ENCODE measurements at places on chromosomes 7 and 10.

DNA sequence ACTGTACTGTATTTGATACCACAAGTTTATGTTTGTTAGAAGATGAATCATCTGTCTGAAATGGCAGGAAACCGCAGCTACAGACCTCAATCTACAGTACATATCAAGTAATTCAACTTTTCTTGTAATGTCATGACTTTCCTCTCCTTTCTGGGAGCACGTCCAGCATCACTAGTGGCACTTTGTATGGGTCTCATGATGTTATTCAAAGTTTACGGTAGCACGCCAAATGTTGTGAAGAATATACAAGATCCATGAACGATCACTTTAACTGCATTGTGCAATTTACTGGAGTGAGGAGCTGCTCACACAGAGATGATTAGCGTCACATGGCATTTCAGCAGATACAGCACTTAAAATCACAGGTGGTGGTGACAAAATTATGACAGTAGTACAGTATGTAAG is 257.8 kb upstream of the GNAI1 start:
- DNase-seq: no peak

- DNase-seq: no peak
These were observed 6.6 kb upstream of the PDLIM1 start for GRCh38 chr10:95297402-95297801.

GRCh38 chr7:99141841-99142726 is 1.8 kb downstream of the SMURF1 start:
- DNase-seq: peak; percentile 83

DNA sequence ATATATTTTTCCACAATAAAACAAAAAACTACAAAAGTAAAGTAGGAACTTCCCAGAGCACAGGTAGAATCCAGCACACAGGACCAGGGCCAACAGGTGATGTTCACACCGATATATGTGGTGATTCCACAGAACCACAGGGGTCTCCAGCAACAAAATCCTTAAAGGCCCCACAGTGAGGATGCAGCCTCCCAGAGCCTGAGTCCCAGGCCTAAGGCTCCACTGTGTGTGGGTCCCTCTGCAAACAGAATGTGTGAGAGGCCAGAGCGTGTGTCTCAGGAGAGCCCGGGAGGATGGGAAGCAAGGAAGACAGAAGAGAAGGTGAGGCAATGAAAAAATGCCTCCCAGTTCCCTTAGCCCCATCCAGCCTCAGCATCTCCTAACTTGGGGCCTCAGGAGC is 173.9 kb downstream of the GRID1 start:
- no peak for DNase-seq

GRCh38 chr10:70565556-70566514 is 36.7 kb downstream of the PRF1 start:
- no peak for DNase-seq

DNA sequence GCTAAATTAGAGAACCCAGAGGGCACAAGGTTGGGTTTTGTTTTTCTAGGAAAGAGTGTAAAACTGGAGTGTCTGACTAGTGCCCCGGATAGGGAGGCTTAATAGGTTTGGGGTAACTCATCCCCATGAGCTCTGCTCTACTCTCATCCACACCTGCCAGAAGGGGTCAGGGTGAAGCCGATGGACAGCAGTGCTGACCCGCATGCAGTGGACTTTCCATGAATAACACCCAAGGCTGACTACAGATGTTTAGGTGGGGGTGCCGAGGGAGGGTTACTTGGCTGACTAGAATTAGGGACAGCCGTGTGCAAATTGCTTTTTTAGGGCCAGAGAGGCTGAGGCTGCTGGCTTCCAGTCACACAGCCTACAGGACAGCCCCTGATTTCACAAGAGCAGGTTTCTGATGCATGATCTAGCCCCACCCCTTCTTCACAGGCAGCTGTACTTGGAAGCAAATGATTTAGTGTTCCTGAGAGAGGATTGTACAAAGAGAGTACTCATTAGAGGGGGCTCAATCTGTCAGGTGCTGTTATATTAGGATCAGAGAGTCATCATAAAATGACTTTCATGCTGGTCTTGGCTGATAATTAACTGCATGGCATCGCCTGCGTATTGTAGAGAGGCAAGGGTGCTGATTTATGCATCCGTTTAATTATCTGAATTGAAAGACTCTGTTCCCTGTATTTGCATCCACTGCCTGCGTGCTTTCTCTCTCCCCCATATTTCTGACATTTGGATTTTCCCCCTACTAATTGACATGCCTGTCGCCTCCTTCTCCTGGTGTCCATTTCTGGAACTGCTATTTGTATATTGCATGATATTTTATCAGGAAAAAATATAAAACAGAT is 9.5 kb downstream of the INHBA start:
- no peak for DNase-seq

- DNase-seq: no peak
These were observed 851.3 kb upstream of the POM121L12 start for GRCh38 chr7:52184006-52184703.

- no peak for DNase-seq
These were observed 196.1 kb downstream of the DOCK4 start for GRCh38 chr7:112010109-112010508.

- no peak for DNase-seq
These were observed 280.2 kb downstream of the SNX13 start for GRCh38 chr7:17660116-17660515.

DNA sequence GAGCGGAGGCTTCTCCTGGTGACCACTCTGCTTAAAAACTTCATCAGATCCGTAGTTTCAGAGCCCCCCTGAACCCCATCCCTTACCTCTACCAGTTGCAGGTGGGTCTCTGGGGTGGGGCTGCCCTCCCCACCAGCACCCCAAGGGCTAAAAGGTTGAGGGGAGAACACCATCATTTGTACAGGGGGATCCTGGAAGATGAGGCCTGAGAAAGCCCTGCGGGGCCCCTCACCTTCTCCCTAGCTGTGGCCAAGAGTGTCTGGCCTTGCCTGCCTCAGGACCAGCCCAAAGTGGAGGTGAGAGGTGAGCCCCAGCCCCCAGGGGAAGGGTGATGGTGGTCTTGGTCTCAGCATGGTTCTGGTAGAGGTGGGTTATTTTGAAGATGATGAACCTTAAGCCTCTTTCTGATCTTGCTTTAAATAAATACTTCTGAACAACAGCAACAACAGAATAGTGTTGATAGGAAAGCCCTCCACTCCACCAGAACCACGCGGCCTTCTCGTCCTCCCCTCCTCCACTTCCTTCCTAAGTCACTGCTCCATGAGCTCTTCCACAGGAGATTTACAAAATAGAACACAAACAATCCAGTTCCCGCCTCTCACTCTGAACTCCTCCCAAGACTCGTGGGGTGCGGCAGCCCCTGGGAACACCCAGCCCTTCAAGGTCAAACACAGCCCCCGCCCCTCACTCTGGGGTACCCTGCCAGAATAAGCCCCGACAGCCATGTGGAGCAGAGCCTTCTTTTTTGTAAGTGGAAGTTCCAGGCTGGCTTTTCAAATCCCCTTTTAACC is 169.1 kb downstream of the EGFR start:
- DNase-seq: no peak

- DNase-seq: no peak
These were observed 49.8 kb downstream of the PRKCQ start for GRCh38 chr10:6530211-6530840.

GRCh38 chr10:128066870-128067382 is 59.3 kb downstream of the MKI67 start:
- no peak for DNase-seq

Measured in H7 (cell line).